ENCODE measurements at places on chromosomes 4 and X. TPM values are rescaled to one million over a fixed set of nuclear protein-coding genes. Genes with fewer than 3 reads are reported as not detected.
A peak's percentile ranks its signal among the peaks of the same experiment; 100 is the strongest.

DNA sequence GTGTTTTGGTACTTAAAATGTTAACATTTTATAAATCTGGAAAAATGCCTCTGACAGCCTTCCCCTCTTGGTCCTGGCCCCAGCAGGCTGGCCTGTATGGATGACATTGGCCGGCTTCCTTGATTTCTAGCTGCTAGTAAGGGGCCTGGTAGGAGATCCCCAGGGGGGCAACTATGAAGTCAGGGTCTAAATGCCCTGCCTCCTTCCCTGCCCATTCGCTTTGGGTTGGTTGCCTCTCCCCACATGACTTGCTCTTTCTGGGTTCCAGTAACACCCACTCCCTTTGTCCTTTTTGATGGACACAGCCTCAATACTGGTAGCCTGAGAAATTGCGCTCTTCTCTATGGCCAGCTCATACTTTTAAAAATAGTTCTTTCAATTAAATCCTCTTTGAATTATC lies 78.0 kb upstream of the MAD2L1 start:
- DNase-seq: no peak

DNA sequence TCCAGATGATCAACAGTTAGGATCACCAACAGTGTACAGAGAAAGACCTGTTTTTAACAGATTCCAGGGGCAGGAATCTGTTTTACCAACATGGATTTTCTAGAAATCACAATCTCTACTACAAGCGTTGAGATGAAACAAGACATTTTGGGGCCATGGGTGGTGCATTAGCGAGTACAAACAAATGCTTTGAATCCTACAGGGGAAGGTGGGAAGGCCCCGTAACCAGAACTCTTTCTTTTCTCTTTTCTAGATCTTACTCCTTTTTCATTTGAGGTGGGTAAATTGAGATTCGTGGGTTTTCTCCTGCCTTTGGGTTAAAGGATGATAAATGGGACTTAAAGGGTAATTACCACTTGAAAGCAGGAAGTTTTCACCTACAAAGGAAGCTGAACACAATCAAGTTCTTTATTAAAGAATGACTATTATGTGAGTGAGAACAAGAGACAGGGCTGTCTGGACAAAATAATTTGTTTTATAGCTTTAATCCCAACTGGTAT lies 189.9 kb upstream of the ANXA3 start:
- DNase-seq: no peak

GRCh38 chr4:52292245-52292644 lies 241.1 kb downstream of the SPATA18 start:
- no peak for DNase-seq

GRCh38 chr4:54475546-54475945 lies 182.2 kb upstream of the KIT start:
- no peak for DNase-seq

Gene KLKB1
- 0.85 TPM for total RNA-seq

GRCh38 chr4:54840992-54841768 lies 183.4 kb downstream of the KIT start:
- peak; percentile 17 for DNase-seq

DNA sequence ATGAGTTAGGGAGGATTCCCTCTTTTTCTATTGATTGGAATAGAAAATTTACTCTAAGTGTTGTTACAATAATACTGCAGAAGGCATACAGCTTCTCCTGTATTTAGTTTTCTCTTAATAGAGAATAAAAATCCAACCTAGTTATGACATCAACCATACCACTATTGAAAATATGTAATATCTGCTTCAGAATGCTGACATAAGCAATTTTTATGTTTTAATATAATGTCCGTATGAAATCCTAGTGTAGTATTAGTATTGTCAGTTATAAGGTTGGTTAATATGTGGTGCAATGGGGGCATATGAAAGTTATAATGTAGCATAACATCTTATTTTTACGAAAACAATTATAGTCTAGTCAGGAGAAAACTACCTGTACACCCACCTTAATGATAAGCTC lies 68.2 kb downstream of the HEPH start:
- no peak for DNase-seq

GRCh38 chr4:74006009-74006476 lies 7.6 kb upstream of the CXCL5 start:
- no peak for DNase-seq

DNA sequence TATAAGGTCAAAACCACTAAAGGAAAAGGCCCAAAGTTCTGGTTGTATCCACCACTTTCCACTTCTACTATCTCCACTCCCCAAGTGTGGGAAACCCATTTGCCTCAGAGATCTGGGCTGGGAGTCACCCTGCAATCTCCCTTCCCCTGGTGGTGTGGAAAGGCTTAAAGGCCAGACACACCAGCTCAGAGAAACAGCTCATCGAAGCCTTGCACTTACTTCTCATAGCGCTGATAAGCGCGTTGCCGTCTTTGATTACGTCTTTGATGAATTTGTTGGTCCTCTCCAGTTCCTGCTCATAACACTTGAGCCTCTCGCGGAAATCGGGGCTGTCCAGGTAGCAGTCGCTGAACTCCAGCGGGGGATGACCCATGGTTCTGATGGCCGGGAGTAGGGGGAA lies 647 bp downstream of the OPHN1 start:
- DNase-seq: no peak

DNA sequence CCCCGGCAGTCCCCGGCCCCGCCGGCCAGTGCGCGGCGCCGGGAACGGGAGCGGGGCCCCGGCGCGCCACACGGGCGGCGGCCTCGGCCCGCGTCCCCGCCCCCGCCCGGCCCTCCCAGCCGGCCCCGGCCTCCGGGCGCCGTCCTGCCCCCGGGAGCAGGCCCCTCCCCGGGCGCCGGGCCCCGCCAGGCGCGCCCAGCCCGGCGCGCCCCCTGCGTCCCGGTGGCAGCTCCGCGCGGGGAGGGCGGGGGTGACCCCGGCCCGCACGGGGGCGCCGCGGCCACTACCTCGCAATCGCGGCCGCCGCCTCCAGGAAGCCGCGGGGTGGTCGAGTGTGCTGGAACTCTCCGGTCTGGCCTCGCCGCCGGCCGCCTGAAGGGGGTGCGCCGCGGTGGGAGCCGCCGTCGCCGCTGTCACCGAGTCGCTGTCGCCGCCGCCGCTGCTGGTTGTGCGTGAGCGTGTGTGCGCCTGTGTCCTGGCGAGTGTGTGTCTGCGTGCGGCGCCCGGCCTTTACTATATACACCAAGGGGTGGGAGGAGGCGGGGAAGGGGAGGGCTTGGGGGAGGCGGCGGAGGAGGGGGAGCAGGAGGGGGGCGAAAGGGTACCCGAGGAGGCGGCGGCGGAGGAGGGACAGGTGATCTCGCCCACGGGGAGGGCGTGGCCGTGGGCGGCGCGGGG lies at the start of gene RAI2:
RAI2 (minus strand) TSS at position 488 of the 678 bp plus-strand sequence. CDS start 59,288 bp downstream, outside the sequence.
- DNase-seq: peak; percentile 42

All from left cardiac atrium (tissue), 4 donors.